ENCODE measurements at places on chromosomes 6 and 20.

DNA sequence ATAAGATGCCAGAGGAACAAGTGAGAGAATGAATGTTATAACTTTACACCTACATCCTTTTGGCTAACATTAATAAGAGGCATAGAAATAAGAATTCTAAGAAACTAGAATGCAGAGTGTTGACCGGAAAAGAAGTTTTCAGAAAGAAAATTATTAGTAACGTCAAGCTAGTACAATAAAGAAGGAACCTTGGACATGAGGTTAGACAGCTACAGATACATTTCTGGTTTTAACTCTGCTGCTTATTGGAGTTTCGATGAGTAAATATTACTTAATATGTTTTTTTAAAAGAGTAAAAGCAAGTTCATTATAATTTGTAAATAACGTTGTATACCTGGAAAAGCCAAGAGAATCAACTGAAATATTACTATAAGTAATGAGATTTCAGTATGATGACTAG, 22.7 kb downstream of the TAB2 start:
- DNase-seq, result no peak

DNA sequence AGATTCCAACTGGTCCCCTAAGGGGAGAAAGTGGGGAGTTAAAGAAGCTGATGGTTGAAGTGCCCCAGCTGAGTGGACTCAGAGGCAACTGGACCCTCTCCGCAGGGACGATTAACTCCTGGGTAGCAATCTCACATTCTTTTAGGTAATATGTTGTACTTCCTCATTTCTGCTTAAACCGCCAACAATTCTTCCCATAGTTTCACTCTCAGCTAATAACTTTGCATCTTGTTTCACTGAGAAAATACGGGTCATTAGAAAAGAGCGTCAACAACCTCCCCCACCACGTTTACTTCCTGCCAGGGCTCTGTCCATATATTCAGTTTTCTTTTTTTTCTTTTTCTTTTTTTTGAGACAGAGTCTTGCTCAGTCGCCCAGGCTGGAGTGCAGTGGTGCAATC, 39.5 kb upstream of the CHD6 start:
- no peak for DNase-seq

GRCh38 chr20:2335096-2335870, 39.5 kb downstream of the TGM3 start:
- no peak for DNase-seq

- DNase-seq, result no peak
Observed at GRCh38 chr20:52313341-52313963, 121.9 kb upstream of the ZFP64 start.

GRCh38 chr20:4047614-4048013, 32.3 kb upstream of the RNF24 start:
- no peak for DNase-seq

GRCh38 chr6:108078191-108078590, 3.6 kb upstream of the OSTM1 start:
- no peak for DNase-seq

DNA sequence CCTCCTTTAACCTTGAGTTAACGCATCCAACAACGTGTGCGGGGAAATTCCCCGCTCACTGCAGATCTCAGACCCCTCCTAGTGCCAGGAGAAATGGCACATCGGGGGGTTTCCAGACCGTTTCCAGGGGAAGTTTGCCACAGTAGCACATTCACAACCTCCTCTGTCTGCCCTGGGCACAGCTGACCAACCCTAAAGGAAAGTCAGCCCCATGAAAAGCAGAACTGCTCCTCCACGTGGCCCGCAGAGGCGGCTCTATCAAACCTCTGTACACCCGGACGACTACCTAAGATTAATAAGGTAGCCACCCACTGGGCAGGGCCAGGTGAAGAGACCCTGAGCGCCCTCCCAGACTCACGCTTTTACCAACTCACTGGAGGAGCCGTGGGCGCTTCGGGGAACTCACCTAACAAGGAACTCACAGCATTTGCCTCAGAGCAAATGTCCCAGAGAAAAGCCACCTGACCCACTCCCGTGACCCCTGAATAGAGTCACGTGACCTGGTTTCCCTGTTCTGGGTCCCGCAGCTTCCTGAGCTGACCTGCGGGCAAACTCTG, 93.1 kb downstream of the PRND start:
- DNase-seq, result no peak

- no peak for DNase-seq
Observed at GRCh38 chr6:80214436-80215022, 108.1 kb downstream of the BCKDHB start.

DNA sequence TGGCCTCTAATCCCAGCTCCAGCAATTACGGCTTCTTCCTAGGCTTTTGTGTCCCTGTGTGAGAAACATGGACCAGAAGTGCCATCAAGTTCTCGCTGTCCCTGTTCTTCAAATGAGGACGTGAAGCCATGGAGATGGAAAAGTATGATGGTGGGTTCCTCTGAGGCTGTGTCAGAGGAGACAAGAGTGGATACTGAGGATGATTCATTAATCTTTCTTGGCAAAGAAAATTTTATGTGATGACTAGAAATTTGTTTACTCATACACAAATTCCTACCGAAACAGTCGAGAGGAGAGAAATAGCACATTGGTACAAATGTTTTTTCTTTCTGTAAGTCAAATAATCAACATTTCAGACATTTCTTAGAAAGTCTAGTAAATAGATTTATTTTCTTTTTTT, 35.0 kb upstream of the PNRC1 start:
- DNase-seq, result no peak

DNA sequence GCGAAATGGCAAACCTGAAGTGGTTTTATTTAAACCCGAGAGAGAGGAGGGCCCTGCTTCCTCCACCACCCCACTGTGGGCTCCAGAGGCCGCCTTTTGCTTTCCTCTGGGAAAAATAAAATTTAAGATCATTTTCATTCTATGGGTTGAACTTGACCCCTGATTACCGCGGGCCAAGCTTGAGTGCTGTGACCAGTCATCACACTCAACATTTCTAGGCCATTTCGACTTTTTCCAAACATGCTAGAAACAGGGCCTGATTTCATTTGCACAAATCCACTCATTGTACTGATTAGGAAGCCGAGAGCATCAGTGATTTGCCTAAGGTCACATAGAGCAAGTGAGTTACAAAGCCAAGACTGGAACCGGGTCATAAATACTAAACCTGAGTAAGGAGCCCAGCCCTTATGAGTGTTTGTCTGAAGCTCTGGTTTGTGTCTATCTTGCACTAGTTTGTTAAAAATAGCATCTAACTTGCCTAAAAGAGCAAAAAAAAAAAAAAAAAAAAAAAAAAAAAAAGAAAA, 179.7 kb downstream of the DLL1 start:
- DNase-seq, result no peak

GRCh38 chr20:16434062-16434664, 139.1 kb downstream of the KIF16B start:
- DNase-seq, result no peak
